ENCODE measurements at places on chromosomes 4 and X.

DNA sequence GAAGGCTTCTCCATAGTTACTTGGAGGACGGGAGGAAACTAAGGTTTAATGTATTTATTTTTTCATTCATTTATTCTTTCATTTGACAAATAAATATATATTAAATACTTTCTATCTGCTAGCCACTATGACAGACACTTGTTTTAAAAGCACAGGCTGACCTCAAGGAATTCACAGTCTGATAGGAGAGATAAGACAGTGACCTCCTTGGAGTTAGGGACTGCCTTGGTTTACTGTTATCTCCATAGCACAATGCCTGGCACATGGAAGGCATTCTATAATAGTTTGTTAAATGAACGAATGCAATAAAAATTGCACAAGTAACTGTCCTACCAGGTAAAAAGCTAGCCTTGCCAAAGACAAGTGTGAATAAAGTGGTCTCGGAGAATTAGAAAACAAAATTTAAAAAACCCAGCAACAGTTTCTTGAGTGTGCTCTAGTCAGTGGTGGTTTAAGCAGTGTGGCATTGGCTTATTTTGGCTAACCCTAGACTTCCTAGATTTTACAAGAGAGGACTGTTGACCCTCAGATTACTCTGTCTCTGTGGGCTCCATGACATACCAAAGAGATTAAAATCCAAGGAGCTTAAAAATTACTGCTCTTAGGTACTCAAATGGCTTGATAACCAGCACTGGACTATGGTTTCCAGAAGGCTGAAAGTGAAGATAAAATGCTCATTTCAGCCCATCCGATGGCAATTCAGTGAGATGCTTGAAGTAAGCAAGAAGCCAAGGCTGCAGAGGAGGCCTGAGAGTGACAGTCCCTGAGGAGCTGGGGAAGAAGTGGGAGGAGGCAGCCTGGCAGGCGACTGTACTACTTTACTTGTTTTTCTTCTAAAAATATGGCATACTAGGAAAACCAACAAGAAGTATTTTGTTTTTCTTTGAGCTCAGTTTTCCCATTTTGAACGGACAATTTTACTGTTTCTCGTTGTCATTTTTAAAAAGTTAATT lies 9.6 kb downstream of the AFP start:
- DNase-seq, result no peak

GRCh38 chr4:176780995-176781738 lies 11.6 kb downstream of the VEGFC start:
- no peak for DNase-seq

DNA sequence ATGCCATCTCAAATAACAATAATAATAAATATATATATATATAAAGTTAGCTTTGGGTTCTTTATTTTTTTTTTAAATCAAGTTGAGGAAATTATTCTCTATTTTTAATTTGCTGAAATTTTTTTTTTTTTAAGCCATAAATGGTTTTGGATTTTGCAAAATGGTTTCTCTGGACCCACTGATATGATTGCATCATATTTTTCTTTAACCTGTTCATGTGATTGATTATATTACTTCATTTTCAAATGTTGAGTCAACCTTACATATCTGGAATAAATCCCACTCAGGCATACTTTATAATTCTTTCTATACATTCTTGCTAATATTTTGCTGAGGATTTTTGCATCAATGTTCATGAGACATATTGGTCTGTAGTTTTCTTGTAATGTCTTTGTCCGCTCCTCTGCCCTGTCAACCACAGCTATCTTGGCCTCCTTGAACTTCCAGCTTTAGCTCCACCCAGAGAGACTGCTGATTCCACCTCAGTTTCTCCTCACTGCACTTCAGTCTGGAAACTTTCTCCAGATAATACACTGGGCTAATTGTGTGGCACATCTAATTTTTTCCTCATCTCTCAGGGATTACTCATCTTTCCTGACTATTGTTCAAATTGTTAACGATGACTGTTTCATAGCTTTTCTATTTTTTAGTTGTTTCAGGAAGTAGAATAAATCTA lies 160.9 kb upstream of the GIMD1 start:
- DNase-seq, result no peak

DNA sequence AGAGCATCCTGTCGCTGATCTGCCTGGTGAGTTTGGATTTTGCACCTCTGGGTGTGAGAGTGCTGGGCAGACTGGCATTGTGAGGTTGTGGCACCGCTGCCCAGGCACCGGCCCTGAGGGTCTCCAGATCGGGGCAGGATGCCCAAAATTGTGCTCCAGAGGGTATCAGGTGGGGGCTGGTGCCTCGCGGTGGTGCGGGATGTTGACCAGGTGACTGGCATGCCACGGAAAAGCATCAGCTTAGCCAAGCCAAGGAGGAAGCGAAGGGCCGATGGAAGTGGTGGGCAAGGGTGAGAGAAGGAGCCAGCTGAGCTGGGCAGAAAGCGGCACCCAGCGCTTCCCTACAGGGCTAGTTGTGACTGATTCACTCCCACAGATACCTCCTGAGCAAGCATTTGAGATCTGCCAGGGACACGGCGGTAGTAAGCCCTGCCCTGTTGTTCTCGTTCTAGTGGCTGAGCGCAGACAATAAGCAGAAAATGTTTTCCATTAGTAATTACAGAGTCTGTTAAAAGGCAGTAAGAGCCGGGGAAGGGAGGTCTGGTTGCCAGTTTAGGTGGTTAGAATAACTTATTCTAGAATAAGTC lies 809 bp downstream of the ZFP92 start:
- DNase-seq, result no peak

GRCh38 chr4:47705326-47705981 lies 132.4 kb downstream of the CORIN start:
- no peak for DNase-seq
